Activated CD4-positive, alpha-beta T cell treated with anti-CD3 and anti-CD28 coated beads for 36 hours (primary cell): ENCODE measurements at places on chromosomes 2 and 18.

DNA sequence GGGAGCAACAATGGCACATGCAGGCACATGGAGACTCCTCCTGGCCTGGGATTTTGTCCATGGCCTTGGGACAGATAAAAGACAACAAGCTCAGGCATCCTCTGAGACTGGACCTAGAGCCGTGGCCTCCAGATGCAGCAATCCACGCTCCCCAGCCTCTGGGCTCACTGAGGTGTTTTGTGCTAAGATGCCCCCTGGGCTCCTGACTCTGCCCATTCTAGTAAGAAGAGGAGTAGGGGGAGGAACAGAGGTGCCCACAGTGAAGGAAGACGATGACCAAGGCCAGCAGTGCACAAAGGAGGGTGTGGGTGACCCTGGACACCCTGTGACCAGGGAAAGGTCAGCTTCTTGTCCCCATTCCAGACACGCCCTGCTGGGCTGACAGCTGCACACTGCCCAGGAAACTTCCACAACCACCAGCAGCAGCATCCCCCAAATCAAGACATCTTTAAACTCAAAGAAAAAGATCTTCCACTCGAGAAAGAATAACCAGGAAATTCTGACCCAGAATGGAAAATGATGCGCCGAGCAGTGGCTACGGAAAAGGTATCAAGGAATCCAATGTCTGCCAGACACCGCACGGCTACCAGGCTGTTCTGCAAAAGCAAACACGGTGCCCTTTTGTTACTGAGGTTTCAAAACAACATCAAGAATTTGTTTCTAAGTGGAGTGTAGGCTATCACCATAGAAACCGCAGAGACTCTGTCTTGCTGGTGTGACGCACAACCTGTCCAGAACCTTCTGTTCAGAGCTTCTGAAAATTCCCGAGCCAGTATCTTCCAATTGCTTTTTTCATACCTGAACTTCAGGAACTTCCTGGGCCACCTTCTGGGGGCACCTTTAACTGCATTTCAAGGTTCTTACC, 65.5 kb downstream of the ZNF516 start:
- no peak overlapping the region for H3K4me3 ChIP-seq
- H3K27me3 ChIP-seq, result no peaks in the 10 kb centered on the region
- H3K4me1 ChIP-seq, result peaks cover 6% of the 10 kb centered on the region
- H3K27ac ChIP-seq, result no peak overlapping the region

- H3K4me3 ChIP-seq, result no peak overlapping the region
- no peak for DNase-seq
- no peak overlapping the region for H3K27ac ChIP-seq
- peaks cover 4% of the 10 kb centered on the region for H3K4me1 ChIP-seq
Observed at GRCh38 chr2:174692256-174692919, 71.9 kb downstream of the CHRNA1 start.

DNA sequence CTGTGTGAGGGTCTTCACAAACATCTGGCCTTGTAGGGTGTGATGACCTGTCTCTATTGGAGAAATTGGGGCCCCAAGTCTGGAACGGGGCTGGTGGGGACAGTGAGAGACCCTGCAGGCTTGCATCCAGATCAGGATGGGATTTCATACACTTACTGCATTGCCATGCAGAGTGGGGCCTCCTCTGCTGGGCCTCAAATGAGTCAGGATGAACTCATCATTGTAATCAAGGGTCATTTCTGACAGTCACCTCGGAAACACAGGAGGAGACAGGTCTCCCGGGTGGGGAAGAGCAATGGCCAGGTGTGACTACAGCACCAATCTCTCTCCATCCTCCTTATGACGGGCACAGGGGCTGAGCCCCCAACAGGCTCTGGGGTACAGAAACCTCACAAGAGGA, 48.1 kb upstream of the GALR1 start:
- H3K4me3 ChIP-seq, result no peak overlapping the region
- H3K27ac ChIP-seq, result no peak overlapping the region
- H3K36me3 ChIP-seq, result no peaks in the 10 kb centered on the region
- H3K4me1 ChIP-seq, result peaks cover 15% of the 10 kb centered on the region
- no peak for DNase-seq

- H3K27me3 ChIP-seq, result no peaks in the 10 kb centered on the region
- peaks cover 43% of the 10 kb centered on the region for H3K4me1 ChIP-seq
- no peak overlapping the region for H3K4me3 ChIP-seq
- DNase-seq, result no peak
- H3K36me3 ChIP-seq, result peaks cover 2% of the 10 kb centered on the region
Observed at GRCh38 chr2:30217644-30218337, 13.5 kb upstream of the LBH start.

- H3K27ac ChIP-seq, result no peak overlapping the region
- H3K4me3 ChIP-seq, result no peak overlapping the region
- H3K27me3 ChIP-seq, result peaks cover 7% of the 10 kb centered on the region
- H3K4me1 ChIP-seq, result peaks cover 42% of the 10 kb centered on the region
Observed at GRCh38 chr18:45690975-45691815, 32.8 kb upstream of the SLC14A1 start.

DNA sequence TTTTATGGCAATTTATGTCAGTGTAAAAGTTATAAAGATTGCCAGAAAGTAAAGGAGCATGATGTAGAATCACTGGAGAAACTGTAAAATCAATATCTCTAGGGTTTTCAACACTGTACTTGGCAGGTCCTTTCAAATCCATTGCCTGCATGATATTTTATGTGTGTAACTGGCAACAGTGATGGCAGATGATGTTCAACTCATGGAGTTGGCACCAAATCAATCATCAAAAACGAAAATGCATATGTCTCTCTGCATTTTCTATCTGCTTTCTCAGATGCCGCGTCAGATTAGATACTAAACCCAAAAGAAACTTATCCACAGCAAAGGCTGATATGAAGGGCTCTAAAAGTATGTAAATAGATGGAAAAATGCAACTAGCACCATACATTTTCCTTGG, 1395.5 kb upstream of the PIK3C3 start:
- H3K27ac ChIP-seq, result no peak overlapping the region
- H3K27me3 ChIP-seq, result no peaks in the 10 kb centered on the region
- H3K4me3 ChIP-seq, result no peak overlapping the region
- no peak for DNase-seq
- no peaks in the 10 kb centered on the region for H3K36me3 ChIP-seq
- no peaks in the 10 kb centered on the region for H3K4me1 ChIP-seq

DNA sequence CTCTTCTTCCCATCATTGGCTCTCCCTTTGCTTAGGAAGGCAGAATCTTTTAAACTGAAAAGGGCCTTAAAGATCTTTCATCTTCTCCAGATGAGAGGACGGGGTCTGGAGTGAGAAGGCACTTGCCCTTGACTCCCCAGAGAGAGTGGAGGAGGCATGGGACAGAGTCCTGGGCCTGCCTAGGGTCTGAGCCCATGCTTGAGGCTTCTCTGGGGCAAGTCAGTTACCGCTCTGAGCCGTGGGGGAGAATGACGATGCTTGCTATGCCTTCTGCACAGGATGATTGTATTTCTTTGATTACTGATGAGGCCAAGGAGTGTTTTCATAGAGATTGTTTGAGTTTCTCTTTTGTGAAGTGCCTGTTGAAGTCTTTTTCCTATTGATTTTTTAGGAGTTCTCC, 921 bp downstream of the PLB1 start:
- no peak for DNase-seq
- H3K27me3 ChIP-seq, result no peaks in the 10 kb centered on the region
- H3K27ac ChIP-seq, result no peak overlapping the region

GRCh38 chr2:142989273-142990204, 112.1 kb downstream of the KYNU start:
- DNase-seq, result no peak
- no peak overlapping the region for H3K4me3 ChIP-seq
- H3K27ac ChIP-seq, result no peak overlapping the region
- peaks cover 2% of the 10 kb centered on the region for H3K27me3 ChIP-seq
- no peaks in the 10 kb centered on the region for H3K4me1 ChIP-seq
- no peaks in the 10 kb centered on the region for H3K36me3 ChIP-seq

DNA sequence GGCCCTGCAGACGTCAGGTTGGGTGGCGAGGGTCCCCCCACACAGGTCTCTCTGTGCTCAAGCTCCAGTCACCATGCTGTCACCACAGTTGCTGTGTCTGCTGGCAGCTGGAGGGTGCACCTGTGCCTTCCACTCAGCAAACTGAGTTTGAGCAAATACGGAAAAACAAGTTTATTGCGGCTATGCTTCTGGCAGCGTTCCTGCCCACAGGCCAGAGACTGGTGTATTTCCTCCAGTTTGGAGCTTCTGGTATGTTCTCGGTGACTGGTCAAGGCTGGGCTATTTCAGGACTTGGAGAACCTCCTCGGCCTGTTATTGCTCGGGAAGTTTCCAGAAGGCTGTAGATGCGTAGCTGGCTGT, 132.6 kb downstream of the SEPTIN10 start:
- H3K4me3 ChIP-seq, result no peak overlapping the region
- no peak overlapping the region for H3K27ac ChIP-seq
- no peak for DNase-seq
- no peaks in the 10 kb centered on the region for H3K27me3 ChIP-seq
- H3K36me3 ChIP-seq, result no peaks in the 10 kb centered on the region

DNA sequence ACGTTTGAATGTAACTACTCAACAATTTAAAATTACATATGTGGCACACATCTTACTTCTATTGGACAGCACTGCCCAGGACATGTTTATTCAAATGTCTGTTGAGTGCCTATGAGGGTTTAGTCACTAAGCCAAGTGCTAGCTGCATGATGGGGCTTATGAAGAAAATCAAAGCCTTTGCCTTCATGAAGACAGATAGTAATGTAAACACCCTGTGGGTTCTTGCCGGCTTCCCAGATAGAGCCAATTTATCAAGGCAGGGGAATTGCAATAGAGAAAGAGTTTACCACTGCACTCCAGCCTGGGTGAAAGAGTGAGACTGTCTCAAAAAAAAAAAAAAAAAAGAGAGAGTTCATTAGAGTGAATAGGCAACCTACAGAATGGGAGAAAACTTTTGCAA, 43.7 kb upstream of the NEB start:
- H3K4me3 ChIP-seq, result no peak overlapping the region
- no peaks in the 10 kb centered on the region for H3K4me1 ChIP-seq
- peaks cover 43% of the 10 kb centered on the region for H3K36me3 ChIP-seq
- no peak for DNase-seq
- no peak overlapping the region for H3K27ac ChIP-seq

- peaks cover 5% of the 10 kb centered on the region for H3K27me3 ChIP-seq
- H3K36me3 ChIP-seq, result no peaks in the 10 kb centered on the region
- H3K27ac ChIP-seq, result no peak overlapping the region
- peaks cover 5% of the 10 kb centered on the region for H3K4me1 ChIP-seq
Observed at GRCh38 chr18:3485153-3486149, 35.5 kb downstream of the TGIF1 start.

DNA sequence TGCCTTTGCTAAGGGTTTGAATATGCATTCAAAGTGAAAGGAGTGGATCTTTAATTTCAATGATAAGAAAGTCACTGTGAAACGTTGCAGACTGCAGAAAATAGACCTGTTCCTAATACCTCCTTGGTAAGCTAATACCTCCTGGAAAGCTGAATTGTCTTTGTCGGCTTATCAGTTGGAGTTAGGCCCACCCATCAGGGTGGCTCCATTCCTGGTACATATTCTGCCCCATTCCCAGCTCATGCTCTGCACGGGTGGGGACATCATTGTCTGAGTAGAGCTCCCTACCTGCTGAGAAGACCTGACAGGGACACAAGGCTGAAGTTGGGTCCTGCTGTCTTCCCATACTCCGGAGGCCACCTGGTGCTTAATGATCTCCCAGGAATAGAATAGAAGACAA, 203.3 kb downstream of the EN1 start:
- H3K4me1 ChIP-seq, result no peaks in the 10 kb centered on the region
- H3K36me3 ChIP-seq, result no peaks in the 10 kb centered on the region
- H3K4me3 ChIP-seq, result no peak overlapping the region
- no peak for DNase-seq

- H3K4me1 ChIP-seq, result peaks cover 13% of the 10 kb centered on the region
- H3K27ac ChIP-seq, result no peak overlapping the region
- peaks cover 2% of the 10 kb centered on the region for H3K27me3 ChIP-seq
- no peaks in the 10 kb centered on the region for H3K36me3 ChIP-seq
- H3K4me3 ChIP-seq, result no peak overlapping the region
Observed at GRCh38 chr2:205717999-205718398, 35.7 kb downstream of the NRP2 start.
